ENCODE measurements at places on chromosomes 3 and 15.

DNA sequence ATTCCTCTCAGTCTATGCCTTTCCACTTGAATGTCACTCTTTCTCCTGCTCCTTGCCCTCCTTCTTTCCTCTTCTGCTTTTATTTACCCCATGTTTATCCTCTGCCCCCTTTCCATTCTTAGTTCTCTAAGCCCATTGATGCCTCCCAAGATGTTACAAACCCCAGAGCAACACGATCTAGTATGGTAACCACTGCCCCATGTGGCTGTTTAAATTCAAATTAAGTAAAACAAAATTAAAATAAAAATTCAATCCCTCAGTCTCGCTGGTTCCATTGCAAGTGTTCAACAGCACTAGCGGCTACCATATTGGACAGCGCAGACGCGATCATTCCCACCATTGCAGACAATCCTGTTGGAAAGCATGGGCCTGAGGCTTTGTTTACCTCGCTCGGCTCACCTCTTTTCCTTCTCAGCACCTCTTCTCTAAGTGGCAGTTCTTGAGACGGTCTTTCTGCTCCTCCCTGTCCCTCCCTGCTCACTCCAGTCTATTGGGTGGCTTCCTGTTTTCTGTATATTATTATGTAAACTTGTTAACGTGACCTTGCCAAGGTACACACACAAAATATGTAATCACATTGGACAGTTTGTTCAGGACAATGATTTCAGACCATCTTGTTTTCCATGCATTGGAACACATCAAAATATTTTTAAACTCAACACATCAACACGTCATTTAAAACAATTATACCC, 21.8 kb upstream of the CA12 start:
- DNase-seq = no peak

- peak; percentile 32 for DNase-seq
Measured at GRCh38 chr3:102036017-102036416, 186.7 kb downstream of the NFKBIZ start.

DNA sequence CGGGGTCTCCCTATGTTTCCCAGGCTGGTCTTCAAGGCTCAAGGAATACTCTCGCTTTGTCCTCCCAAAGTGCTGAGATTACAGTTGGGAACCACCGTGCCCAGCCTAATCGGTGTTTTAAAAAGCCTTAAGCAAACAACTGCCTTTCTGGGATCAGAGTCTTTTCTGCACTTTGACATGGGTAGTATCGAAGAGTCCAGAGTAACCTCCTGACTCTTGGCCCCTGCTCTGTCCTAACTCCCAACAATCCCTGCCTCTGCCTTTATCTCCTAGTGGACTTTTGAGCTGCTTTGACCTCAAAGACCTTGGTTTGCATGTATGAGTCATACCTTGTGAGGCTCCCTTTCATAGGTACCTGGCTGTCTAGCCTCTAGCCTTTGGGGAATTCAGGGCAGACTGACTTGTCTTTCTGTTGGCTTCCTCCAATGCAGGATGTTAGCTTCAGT, 21.0 kb upstream of the HACD2 start:
- DNase-seq = no peak

DNA sequence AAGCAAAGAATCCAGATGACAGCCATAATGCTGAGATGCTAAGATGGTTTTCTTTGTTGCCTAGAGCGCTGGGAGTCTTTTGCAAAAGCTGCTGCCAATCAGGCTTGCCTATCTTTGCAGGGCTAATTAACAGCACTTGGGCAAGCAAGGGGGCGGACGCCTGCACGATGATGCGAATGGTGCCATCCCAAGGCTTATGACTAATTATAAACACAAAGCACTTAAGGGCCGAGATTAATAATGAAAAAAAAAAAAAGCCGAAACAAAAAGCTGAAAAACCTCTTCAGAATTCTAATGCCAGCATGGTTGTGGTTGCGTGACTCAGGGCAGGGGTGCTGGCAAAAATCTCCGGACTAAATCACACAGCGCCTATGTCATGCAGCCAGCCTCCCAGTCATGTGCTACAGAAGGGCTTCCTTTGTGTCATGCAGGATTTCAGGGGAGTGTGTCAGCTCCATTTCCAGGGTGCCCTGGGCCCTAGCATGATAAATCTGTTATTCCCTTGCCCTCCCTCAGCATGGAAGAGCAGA, 185.0 kb upstream of the ANKRD28 start:
- no peak for DNase-seq

- DNase-seq = no peak
Measured at GRCh38 chr3:46811615-46812236, 51.5 kb downstream of the MYL3 start.

DNA sequence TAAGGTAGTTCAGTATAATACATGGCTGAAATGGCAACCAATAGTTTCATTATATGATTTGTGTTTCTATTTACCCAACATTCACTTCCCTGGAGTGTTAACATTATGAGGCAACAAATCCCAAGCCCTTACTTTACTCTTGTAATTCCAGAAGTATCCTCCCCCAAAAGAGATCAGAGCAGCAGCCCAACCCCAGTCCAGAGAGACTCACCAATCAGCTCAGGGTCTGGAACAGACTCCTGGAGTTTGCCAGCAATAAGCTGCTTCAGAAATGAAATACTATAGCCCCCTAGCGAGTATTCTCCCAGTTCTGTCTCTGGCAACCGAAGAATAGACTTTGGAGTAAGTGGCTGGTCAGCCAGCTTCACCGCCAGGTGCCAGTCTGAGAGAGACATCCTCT, 2.5 kb downstream of the UBL7 start:
- no peak for DNase-seq
